Lower leg skin (tissue), 4 donors: ENCODE measurements at places on chromosomes 11 and 22. TPM values are rescaled to one million over a fixed set of nuclear protein-coding genes. Genes with fewer than 3 reads are reported as not detected.
A peak's percentile ranks its signal among the peaks of the same experiment; 100 is the strongest.

Gene OSBP
- 44.6 TPM for total RNA-seq

GRCh38 chr22:24370401-24370800 lies 57.0 kb upstream of the ADORA2A start:
- no peak for DNase-seq

Gene POLDIP3
- 29.6 TPM for total RNA-seq

DNA sequence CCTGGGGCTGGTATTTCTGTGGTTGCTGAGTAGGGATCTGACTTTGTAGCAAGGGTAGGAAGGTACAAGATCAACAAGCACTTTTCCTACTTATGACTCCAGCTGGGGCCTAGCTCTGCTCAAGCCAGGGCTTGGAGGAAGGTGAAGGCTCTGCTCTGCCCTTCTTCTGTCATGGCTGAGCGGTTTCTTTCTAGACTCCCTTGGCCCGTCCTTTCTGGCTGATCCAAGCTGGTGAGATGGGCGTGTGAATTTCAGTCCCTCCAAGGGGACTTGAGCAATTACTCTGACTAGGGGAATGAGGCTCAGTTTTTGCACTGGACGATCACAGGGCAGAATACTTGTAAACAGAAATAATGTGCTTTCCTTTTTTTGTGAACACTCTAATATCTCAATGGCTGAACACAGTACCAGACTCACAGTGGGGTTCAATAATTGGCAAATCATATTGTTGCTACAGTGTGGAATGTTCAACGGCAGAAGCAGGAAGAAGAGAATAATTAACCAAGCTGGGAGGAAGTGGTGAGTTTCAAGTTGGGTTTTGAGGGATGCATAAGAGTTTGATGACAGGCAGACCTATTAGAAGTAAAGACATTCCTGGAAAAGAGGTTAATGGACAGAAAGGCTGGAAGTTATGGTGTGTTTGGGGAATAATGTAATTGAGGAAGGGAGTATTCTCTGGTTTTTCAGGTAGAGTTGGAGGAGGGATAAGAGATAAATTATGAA lies 507.6 kb downstream of the MIAT start:
- DNase-seq, result peak; percentile 34

Gene PDE2A
- total RNA-seq, result 27.2 TPM

Gene CYTH4
- total RNA-seq, result 4.1 TPM

DNA sequence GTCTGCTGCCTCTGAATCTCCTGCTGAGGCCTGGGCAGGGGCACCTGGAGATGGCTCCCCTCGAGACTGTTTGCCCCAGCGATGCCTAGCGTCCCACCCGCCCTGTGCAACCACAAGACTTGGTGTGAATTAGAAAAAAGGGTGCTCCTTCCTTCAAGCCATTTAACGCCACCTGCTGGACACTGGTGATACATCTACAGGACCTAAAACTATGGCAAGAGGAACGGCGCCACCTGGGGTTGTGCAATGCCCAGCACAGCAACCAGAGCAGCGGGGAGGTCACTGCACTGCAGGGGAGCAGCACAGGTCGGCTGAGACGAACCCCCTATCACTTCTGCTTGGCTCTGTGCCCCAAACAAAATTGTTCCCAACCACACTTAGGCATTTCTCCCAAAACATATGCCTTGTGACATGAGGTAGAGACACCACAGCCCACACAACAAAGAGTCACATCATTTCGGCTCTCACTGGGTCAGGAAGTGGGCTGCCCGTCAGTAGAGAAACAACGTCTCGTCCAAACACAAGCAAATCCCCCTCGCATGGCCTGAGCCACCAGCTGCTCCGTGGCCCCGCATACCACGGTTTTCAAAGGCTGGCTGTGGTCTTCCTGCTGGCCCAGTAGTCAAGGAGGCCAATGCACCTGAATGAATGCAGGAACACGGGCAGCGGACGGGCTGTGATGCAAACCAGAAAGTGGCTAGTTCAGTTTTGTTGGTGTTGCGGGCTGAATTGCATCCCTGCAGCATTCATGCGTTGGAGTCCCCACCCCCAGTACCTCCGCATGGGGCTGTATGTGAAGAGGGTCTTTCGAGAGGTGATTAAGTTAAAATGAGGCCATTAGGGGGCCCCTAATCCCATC lies 171.9 kb downstream of the SHANK2 start:
- DNase-seq, result peak; percentile 32

Gene PHF21B
- total RNA-seq, result 0.62 TPM

- DNase-seq, result no peak
Measured at GRCh38 chr11:9473408-9473807, 12.6 kb downstream of the ZNF143 start.

GRCh38 chr11:70091638-70092037 lies 13.5 kb downstream of the ANO1 start:
- DNase-seq, result no peak

GRCh38 chr11:88484873-88485621 lies 147.5 kb upstream of the CTSC start:
- DNase-seq, result no peak

Gene MB
- total RNA-seq, result 7.4 TPM

DNA sequence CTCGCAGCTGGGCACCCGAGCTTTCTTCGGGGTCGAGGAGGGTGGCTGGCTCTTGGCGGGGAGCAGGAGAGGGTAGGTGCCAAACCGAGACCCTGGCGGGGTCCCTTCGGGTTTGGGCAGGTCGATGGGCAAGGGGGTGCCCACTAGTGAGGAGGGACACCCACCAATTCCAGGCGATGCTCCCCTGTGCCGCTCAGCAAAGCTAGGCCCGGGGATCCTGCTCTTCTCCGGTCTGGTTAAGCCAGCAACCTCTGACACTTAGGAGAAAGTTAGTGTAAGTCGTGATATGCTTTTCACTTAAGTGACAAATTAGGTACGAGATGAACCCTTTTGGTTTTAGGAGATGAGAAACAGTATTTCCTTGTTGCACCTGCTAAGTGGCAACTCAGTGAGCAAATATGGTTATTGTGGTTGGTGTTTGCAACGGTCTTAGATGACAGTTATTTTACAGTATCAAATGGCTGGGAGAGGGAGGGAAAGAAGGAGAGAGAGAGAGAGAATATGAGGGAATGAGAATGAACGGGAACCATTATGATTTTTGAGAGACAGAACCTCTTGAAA lies 565 bp downstream of the NUCB2 start:
- no peak for DNase-seq
